ENCODE measurements at places on chromosomes 1 and 21.

GRCh38 chr1:86487131-86487810 is 18.5 kb downstream of the CLCA1 start:
- peak; percentile 92 for DNase-seq

DNA sequence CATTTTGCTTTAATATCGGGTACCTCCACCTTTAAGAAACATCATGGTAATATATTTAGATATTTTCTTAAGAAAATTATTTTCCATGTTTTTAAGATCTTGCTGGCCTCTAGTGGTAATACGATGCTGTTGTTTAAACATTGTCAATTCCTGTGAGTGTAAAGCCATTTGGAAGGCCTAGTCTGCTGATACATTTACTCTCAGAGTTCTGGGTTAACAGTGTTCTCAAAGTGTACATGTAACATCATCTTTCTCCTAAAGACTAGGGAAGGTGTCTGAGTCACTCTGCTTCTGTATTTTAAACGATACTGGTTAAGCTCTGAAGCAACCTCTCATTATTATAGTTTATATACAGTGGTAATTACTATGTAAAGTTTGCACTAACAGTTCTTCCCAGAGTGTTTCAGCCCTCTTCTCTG is 189.1 kb downstream of the RASAL2 start:
- DNase-seq = peak; percentile 82

- DNase-seq = peak; percentile 72
Measured at GRCh38 chr1:235093696-235094592, 34.7 kb downstream of the TOMM20 start.

DNA sequence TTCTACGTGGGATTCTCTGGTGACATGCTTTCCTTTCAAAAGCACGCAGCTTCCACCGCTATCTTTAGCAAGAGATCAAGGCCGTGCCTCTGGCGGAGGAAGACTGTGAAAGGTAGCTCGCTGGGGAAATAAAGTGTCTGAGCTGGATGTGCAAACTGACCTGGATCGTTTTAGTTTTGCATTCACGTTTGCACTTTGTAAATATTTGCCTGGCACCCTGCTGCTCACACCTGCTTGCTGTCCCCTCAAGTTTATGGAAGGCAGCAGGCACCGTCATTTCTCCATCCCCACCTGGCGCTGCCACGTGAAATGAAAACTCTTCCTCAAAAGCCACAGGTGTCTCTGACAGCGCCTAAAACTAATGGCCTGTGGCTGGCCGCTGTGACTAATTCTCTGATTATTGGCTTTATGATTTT is 44.0 kb upstream of the TARDBP start:
- DNase-seq = no peak

GRCh38 chr1:65039066-65039465 is 72.7 kb upstream of the JAK1 start:
- no peak for DNase-seq

GRCh38 chr1:1758692-1759455 is 19.4 kb downstream of the NADK start:
- DNase-seq = no peak

GRCh38 chr1:198238121-198238520 is 81.3 kb downstream of the NEK7 start:
- DNase-seq = no peak

GRCh38 chr1:67690411-67690810 is 5.4 kb downstream of the GADD45A start:
- DNase-seq = no peak

- no peak for DNase-seq
Measured at GRCh38 chr21:19565587-19565986, 1162.0 kb upstream of the TMPRSS15 start.

DNA sequence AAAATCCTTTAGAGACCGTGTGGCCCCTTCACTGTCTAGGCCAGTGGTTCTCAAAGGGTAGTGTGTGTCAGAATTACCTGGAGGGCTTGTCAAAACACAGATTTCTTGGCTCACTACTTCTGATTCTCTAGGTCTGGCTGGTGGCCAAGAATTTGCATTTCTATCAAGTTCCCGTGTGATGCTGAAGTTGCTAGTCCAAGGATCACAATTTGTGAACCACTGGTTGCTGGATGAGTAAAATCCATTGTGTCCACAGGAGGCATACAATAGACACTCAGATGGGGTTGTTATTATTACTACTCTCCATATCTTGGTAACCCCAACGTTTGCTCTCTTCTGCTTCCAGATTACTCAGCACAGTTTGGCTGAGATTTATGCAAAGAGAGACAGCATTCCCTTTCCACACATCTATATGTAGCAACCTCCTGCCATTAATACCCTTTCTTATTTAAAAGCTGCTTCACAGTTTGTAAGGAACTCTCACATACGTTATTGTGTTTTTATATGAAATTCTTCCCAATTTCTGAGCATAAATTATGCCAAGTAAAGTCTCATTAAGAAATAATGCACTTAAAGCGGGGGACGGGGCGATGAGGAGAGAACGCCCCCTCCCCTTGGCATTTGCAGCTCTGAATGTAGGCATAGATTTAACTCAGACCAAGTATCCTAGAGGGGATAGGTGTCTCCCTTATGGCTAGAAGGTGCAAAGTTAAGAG is 720 bp upstream of the TMCC2 start:
- peak; percentile 41 for DNase-seq

GRCh38 chr1:17614586-17614985 is 75.1 kb downstream of the ARHGEF10L start:
- DNase-seq = no peak

- DNase-seq = no peak
Measured at GRCh38 chr1:36620142-36620541, 137.4 kb upstream of the CSF3R start.

GRCh38 chr1:174988539-174988938 is 11.2 kb upstream of the CACYBP start:
- no peak for DNase-seq

GRCh38 chr1:231806623-231807495 is 180.3 kb downstream of the DISC1 start:
- no peak for DNase-seq

- no peak for DNase-seq
Measured at GRCh38 chr1:180215856-180216625, 14.0 kb upstream of the LHX4 start.

DNA sequence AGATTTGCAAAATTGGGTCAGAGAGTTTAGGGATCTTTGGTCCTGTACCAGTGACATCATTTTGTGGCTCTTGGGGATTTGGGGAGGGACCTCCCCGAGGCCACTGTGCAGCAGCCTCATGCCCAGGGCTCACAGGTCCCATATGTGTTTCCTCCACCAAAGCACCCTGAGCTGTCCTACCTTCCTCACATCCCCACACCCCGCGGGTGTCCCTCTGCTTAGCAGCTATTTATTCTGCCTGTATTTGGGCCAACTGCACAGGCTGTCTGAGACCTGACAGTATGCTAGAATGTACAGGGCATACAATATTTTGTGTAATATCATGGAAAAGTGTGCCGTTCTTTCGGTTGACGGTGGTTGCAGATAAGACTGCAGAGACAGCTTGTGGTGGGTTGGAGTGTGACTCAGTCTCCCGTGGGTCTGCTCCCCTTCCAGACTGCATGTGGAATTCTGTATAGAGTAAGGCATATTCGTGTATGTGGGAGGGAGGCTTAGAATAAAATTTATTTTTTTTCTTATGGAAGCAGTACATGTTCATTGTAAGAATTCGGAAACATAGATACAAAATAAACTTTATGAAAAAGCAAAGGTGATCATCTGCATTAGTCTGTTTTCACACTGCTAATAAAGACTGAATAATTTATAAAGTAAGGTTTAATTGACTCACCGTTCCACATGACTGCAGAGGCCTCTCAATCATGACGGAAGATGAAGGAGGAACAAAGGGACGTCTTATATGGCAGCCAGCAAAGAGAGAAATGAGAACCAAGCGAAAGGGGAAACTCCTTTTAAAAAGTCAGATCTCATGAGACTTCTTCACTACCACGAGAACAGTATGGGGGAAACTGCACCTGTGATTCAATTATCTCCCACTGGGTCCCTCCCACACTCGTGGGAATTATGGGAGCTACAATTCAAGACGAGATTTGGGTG is 84.4 kb downstream of the ADARB1 start:
- no peak for DNase-seq

DNA sequence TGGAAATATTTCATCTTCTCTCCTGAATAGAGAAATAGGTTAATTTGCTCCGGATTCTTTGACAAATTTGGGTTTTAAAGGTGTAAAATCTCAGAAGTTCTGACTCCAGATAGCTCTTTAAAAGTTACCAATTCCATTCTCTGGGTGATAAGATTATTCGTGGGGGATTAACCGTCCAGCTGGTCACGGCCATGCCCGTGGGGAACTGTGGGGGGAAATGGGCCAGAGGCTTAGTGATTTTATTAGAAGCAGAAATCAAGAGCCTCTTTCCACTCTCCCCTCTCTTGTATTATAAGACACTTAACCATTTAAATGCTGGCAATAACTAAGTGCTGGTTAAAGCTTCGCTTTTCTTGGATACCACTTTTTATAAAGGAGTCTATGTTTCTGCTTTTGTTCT is 376.4 kb upstream of the KAZN start:
- DNase-seq = no peak

- DNase-seq = no peak
Measured at GRCh38 chr1:235997049-235997448, 67.8 kb downstream of the NID1 start.

DNA sequence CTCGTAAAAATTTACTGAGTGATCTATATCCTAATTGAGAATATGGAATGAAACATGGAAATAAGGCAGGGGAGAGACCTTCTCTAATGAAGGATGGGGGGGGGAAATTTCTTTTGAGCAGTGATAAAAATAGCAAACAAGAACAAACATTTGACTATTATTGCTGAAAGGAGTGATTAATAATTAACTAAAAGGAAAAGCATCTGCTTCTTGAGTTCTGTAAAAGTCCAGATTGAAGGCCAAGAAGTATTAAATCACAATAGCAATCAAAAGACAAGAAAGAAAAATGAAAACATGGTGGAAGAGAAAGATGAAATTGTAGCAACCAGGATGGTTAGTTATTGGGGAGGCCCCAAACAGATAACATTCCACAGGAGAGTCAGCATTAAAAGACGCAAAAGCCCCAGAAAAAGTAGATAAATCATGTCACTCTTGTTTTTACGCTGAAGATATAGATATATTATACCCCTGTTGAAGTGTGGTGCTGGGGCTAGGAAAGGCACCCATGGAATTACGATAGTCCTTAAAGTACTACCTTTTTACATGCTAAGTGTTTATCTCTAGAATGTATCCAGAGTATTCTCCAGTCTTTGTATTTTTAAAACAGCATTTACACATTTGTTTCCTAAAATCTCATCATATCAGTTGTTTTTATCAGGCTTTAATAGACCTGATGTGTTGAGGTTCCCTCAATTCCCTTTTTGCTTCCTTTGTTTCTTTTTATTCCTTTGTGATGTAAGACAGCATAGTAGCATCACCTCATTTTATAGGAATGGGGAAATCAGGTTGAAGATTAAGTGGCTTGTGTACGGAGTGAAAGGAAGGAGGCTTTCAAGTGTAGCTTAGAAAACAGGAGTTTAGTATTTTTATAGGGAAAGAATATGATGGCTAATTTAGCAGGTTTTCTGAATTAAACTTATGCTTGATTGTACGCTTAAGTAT is 28.9 kb downstream of the DISP1 start:
- peak; percentile 15 for DNase-seq

DNA sequence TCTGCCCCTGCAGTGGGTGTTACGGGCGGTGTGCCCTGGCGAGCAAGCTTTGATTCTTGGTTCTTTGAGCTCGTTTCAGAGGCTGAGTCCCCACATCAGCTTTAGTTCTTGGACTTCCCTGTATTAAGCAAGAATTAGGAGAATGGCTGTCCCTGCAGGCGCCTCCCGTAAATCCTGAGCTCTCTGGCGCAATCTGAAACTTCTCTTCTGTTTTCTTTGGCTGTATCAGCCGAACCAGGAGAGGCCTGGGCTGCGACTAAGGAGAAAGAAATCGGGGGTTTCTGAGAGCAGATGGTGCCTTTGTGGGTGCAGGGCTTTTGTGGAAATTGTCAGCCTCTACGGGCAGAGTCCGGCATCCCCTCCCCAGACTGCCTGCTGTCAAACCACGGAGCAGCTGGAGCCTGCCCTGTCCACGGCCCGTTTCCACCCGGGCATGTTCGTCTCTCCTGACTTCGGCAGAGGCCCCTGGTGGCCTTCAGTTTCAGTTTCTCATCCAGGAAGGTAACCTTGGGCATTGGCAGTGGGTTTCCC is 17.9 kb downstream of the CSTB start:
- DNase-seq = peak; percentile 70

DNA sequence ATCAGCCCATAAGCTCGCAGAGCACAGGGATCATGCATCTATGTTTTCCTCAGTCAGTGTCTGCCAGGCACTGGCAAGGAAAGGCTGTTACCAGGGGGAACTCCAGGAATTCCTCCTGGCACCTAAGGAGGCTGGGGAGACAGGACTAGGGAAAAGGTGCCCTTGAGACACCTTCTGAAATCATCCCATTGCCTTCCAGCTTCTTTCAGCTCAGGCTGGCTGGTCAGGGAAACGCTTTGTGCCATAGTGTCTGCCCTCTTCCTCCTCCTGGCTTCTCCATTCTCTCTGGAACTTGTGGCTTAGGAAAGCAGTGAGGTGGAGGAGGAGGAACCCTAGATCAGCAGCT is 13.8 kb downstream of the LMNA start:
- no peak for DNase-seq

- no peak for DNase-seq
Measured at GRCh38 chr1:245603311-245603865, 448.6 kb downstream of the KIF26B start.

DNA sequence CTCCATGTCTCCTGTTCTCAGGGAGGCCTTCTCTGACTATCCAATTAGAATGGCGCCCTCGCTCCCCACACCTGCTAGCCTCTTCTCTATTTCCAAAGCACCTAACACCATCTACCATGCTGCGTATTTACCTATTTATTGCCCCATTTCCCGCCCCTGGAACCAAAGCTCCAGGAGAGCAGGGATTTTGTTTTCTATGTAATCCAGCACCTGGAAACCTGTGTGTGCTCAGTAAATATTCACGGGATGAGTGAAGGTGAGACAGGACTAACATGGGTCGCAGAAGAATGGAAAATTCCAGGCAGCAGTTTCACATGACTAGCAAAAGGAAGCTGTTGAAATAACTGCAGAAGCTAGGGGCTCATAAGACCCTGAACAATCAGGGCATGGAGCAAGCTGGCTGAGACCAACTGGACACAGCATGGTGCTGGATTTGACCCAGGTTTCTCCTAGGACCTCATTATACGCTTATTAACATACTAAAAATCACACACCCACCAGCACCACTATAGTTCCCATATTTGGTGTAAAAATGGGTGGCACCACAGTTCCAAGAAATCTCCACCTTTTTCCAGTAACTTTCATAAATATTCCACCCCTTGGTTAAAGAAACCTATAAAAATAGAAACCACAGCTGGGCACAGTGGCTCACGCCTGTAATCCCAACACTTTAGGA is 15.1 kb upstream of the TENT5B start:
- peak; percentile 44 for DNase-seq

DNA sequence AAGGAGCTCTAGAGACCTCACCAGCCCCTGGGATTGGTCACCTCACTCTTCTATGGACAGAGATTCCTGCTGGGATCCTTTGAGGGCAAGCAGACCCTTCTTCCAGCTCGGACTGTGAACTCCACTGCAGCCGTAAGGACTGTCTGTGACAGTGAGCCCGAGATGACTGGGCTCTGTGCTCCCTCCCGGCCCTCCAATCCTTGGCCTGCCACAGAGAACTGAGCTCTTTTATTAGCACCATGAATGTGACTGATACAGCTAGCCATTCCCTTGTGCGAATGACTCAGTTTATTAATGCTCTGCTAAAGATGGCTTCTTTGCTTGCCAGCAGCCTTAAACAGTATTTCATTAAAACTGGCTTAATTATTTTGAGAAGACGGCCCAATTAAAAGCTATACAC is 194.6 kb upstream of the LMO4 start:
- DNase-seq = no peak

- peak; percentile 90 for DNase-seq
Measured at GRCh38 chr1:214400131-214400530, 119.2 kb downstream of the SMYD2 start.

Measured in astrocyte of the spinal cord (primary cell).